Stimulated activated CD4-positive, alpha-beta T cell treated with anti-CD3 and anti-CD28 coated beads, Interleukin-15, amount 100 ng/mL, for 24 hours (primary cell): ENCODE measurements at places on chromosomes 16 and 17.

GRCh38 chr17:40726919-40727318 is 23.4 kb upstream of the KRT24 start:
- no peak for DNase-seq

DNA sequence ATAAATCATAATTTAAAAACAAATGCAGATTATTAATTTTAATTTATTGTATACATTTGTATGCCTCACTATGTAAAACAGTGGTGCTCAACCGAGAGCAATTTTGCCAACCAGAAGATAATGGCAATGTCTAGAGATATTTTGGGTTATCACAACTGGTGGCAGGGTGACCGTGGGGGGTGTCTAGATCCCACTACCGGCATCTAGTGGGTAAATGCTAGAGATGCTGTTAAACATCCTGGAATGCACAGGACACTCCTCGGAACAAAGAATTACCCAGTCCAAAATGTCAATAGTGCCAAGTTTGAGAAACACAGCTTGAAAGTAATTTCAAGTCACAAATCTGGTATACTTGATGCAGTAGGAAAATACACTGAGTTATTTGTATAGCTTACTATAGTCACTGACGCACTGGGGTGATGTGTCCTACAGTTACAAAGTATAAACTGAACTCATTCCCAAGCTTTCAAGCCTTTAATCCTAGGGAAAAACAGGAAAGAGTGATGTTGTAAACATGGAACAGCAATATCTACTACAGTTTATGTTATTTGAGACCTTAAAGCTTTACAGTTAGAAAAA is 133.5 kb downstream of the BRIP1 start:
- DNase-seq: no peak

DNA sequence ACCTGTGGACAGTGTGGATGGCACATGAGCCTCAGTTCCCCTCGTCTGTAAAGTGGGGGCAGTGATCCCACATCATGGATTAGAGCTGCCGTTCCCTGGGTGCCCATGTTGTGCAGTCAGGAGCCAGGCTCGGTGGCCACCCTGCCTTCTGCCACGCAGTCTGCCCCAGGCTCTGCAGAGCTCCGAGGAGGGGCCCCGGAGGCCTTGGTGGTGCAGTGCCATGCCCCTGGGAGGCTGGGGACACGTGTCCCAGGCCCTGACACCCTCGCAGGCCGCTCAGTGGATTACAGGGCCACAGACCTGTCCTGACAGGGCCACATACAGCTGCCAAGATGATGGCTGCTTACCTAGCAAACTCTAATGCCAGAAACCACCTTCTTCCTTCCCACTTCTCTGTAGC is 59.7 kb upstream of the ZNF469 start:
- DNase-seq: no peak

DNA sequence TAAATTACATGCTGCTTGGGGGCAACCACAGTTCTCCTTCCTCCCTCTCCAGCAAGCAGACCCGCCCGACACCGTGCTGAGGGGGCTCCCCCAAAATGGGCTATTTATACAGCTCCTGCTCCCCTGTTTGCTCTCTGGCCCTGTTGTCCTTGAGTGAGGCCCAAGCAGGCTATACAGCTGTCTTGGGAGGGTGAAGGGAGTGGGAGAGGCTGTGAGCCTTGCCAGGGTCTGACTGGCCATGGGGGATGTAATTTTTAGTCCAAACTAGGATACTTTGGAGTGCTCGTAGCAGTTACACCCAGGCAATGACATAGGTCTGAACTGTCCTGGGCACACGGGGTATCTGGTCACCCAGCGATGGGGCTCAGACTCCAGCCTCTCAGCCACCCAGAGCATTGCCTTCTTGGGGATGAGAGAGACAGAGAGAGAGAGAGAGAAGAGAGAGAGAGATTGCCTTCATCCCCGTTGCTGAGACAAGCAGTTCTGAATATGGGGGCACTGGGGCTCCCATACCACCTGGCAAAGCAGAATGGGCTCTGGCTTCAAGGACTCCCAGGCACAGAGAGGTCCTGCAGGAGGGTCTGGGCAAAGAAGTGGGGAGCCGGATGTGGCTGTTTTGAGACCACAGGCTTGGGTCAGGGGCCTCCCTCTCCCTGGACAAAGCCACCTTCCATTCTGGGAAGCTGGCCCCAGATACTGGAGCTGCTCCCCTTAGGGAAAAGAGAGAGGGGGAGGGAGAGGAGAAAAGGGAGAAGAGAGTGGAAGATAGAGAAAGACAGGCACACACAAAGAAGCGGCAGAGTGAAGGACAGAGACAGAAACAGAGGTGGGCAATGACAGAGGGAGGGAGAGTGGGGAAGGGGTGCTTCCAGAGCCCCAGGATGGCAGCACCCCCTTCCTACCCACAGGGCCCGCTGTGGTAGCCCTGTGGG is 10.7 kb upstream of the TMEM92 start:
- DNase-seq: no peak

DNA sequence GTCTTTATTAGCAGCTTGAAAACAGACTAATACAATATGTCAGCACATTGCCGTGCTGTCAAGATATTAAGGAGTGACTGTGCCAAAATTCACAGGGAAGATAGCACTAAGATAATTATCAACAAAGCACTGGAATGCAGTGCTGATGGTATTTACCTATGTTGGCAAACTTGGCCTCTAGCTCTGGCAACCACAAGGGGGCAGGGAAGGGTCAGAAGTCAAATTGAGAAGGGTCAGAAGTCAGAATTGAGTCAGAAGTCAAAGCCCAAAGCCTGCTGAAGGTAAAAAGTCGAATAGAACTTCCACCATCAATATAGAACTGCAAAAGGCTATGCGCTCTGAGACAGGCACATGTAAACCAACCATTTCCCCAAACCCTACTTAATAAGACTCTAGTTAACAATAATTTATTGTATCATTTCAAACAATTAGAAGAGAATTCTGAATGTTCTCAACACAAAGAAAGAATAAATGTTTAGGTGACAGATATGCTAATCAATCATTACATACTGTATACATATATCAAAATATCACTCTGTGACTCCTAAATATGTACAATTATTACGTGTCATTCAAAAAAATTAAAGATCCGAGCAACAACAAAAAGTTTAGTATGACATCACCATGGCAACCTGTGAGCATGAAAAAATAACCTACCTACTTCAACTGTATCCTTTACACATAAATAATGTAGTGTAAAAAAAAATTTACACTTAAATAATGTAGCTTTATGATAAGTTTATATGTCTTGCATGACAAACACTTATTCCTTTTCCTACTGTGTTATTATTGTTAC is 916.1 kb downstream of the KCNJ2 start:
- DNase-seq: peak; percentile 21

DNA sequence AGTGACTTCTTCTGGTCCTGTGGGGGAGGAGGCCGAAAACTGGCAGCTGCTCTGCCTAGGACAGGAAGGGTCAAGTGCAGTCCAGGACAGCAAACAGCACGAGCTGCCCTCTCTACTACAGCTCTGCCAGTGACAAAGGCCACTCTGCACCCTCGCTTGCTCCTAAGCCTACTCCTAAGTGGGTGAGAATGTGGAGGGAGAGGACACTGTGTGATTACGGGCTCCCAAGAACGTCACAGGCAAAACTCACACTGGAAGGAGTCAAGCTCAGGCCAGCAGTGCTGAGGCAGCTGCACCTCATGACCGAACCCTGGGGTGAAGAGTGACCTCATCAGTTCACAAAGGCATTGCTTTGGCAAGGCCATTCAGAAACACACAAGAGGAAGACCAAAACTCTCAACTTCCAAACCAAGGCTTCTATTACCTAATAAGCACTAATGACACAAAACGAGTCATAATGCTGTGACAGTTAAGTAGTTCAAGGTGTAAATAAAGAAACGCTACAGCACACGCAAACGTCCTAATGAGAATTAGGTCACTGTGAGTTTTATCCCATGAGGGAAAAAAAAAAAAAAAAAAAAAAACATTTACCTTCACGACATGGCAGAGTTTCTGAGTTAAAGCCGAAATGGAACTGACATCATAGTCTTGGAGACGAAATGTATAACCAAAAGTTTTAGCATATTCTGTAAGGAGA is 35.1 kb downstream of the MARF1 start:
- DNase-seq: no peak

GRCh38 chr17:81332118-81332834 is 37.2 kb upstream of the SLC38A10 start:
- DNase-seq: no peak

DNA sequence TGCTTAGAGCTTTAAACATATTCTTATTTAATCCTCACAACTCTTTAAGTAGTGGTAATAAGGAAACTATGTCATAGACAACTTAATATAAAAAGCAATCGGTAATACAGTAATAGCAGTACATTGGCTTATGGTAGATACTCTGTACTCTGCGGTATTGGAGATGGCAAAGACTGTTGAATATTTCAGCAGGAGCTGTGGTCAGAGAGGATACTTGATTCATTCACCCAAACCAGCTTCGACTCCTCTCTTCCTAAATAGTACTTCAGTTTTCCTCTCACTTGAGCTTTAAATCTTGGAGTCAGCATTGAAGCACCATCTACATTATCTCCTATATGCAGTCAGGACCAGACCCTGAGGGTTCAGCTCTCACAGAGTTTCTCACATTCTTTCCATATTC is 169.3 kb downstream of the CYB561 start:
- DNase-seq: no peak

- DNase-seq: no peak
Observed at GRCh38 chr16:68447653-68448359, 502 bp downstream of the SMPD3 start.

- DNase-seq: no peak
Observed at GRCh38 chr17:81028506-81028858, 6.5 kb upstream of the BAIAP2 start.

DNA sequence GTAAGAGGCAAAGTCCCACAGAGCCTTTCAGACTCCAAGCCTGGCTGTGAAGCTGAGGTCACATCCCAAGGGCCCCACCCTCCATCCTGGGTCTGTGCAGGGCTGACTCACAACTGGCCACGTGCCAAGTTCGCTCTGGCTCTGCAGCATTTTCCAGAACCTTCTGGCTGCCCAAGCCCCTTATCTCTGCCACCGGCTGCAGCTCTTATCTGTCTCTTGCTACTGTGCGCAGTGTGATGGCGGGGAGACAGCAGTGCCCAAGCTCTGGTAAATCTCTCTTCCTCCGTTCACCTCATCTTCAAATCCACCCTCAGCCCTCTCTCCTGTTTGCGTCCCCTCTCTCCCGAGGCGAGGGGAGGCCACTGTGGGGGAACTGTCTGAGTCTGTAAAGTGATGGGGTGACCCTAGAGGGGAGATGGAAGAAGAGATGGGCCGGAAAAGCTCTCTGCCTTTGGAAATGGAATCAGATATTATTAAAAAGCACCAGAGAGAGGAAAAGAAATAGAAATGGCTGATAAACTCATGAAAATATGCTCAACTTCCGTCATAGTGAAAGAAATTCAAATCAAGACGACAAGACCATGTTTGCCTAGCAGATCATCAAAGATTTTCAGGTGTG is 162.7 kb upstream of the CDC42EP4 start:
- peak; percentile 28 for DNase-seq

GRCh38 chr16:49698453-49698815 is 157.5 kb downstream of the ZNF423 start:
- DNase-seq: no peak

GRCh38 chr17:58006560-58006923 is 504 bp downstream of the SRSF1 start:
- peak; percentile 86 for DNase-seq

DNA sequence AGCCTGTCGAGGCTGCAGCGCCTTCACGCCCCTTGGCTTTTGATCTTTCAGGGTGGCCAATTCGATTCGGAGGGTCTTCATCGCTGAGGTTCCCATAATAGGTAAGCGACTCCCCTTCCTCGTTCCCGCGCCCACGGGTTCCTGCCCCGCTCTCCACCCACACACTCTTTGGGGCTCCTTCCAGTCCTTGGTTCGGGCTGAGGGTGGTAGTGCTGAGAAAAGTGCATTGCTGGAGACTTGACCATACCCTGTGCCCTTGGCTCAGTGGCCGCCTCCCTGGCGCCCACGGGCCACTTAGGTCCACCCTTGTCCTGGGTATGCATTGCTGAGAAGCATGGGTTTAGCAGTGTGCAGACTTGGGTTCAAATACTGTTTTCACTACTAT is 491 bp downstream of the POLR2C start:
- DNase-seq: no peak

- DNase-seq: peak; percentile 62
Observed at GRCh38 chr17:7523033-7523432, 25.8 kb upstream of the TNFSF12 start.

DNA sequence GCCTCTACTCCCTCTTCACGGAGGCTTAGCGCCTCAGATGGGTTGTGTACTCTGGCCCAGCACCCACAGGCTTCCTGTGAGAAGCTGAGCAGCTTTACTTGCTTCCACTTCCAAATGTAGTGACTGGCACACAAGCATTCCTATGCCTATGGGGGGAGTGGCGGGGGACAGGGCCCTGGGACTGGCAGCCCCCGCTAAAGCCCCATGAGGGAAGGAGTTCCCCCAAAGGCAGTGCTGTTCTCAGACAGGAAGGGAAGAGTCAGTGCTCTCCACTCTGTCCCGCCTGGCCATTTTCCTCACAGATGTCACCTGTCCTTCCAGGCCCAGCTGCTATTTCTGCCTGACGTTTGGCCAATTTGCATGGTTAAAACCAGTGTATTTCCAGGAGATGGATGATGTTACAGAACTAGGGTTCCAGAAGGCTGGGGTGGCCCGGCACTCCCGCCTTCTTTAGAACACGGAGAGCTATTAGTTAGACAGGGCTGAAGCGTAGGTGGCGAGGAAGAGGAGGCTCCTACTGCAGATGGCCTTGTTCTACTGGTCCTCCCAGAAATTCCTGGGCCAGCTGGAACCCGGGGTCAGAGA is 83.9 kb upstream of the FBXO47 start:
- no peak for DNase-seq

DNA sequence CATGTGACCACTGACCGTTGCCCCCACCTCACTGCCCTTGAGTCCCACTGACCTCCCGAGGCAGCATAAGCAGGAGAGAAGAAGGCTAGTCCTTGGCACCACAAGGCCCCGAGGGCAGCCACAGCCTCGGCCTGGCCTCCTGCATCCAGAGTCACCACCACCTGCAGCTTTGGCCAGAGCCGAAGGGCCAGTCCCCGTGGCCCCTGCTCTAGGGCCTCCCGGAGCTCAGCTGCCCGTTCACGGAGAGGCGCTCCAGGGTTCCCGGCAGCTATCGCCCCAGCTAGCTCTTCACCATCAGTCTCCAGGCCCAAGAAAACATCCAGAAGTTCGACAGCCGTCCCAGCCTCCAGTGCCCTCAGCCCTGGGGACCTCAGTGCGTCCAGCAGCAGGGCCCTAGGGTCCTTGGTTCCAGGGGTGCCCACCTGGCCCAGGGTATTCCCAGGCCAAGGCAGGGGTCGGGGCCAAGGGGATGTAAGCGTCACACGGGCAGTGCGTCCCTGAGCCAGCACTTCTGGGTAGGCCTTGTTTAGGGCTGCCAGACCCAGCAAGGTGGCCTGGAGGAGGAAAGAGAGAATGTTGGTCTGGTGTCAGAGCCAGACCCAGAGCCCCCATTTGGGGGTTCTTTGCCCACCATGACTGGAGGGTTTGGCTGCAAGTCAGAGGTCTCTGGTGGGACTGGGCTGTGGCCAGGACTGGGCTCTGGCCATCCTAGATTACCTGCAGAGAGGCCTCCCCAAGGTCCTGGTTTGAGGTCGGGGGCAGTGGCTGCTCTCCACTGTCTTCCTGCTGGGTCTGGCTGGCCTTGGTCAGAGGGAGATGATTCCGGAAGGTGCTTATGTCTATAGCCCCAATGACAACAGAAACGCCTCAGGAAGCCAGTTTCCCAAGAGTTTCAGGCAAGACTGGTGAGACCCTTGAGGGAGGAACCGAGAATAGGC is 1.8 kb downstream of the GHDC start:
- no peak for DNase-seq

GRCh38 chr17:6456914-6457687 is 12.8 kb downstream of the PIMREG start:
- DNase-seq: no peak
